ENCODE measurements at places on chromosomes 7 and 10.

GRCh38 chr10:128779416-128779815 lies 653.2 kb upstream of the MKI67 start:
- DNase-seq, result no peak

- DNase-seq, result no peak
Measured at GRCh38 chr7:101624246-101625001, 4.7 kb downstream of the MYL10 start.

- DNase-seq, result no peak
Measured at GRCh38 chr10:85926136-85926535, 440.5 kb downstream of the GRID1 start.

- DNase-seq, result no peak
Measured at GRCh38 chr10:12539350-12540164, 190.2 kb downstream of the CAMK1D start.

DNA sequence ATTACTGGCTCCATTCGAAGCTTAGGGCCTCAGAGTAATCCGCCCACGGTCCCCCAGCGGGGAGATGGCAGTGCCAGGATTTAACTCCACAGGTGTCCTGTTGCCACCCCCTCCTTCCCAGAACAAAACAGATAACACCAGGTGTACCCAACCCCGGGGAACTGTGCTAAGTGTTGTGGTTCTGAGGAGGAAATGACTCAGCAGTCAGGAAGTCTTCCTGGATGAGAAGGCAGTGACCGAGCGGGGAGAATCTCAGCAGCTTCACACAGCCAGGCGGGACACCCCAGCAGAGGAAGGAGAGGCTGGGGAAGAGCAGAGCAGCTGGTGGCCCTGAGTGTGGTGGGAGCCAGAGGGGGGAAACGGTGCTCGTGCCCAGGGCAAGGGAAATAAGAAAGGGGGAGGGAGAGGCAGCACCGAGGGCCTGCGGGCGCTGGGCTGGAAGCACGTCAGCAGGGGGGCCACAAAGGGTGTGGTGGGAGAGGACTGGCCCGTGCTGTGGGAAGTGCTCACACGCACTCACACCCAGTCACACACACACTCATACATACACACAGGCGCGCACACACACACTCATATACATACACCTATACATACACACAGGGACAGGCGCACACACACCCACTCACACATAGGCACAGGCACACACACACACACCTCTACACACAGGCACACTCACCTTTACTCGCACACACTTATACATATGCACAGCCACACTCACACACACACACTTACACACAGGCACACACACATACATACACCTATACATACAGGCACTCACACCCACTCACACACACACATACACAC lies 59.8 kb upstream of the CHST15 start:
- peak; percentile 62 for DNase-seq

GRCh38 chr10:16756561-16757221 lies 60.5 kb downstream of the RSU1 start:
- DNase-seq, result peak; percentile 34

- no peak for DNase-seq
Measured at GRCh38 chr7:149775176-149775556, 1.8 kb upstream of the ZNF467 start.

DNA sequence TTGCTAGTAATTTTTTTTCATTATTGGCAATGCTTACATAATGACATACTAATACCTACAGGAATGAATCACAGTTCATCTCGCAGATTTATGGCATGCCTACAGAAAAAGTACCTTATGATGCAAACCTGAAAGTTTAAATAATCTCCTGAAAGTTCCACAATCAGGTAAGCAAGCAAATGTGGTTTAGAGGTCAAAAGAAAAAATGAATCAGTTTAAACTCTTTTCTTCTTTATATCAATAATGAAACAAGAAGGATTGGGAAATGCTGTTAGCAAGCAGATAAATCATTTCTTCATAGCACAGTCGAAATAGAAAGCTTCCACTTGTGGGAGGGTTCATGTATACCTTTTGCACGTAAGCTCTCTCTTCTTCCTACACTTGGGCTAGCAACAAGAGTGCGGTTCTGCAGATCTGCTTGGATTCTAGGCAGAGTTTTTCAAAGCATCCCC lies 53.7 kb upstream of the MTPN start:
- no peak for DNase-seq

DNA sequence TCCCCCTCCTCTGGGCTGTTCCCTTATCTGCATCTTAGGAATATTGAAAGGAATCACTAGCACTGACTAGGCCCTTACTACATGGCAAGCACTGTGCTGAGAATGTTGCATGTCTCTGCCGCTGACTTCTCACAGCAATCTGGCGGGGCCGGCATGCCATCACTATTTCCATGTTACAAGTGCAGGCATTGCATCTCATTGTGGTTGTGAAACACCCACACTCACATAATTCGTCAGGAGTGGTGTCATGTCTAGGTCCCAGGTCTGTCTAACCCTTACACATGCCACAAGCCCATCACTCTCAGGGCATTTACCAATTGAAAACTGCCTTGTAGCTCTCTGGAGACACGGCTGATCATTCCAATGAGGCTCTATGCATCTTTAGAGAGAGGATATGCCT lies 8.5 kb upstream of the IL2RA start:
- no peak for DNase-seq

DNA sequence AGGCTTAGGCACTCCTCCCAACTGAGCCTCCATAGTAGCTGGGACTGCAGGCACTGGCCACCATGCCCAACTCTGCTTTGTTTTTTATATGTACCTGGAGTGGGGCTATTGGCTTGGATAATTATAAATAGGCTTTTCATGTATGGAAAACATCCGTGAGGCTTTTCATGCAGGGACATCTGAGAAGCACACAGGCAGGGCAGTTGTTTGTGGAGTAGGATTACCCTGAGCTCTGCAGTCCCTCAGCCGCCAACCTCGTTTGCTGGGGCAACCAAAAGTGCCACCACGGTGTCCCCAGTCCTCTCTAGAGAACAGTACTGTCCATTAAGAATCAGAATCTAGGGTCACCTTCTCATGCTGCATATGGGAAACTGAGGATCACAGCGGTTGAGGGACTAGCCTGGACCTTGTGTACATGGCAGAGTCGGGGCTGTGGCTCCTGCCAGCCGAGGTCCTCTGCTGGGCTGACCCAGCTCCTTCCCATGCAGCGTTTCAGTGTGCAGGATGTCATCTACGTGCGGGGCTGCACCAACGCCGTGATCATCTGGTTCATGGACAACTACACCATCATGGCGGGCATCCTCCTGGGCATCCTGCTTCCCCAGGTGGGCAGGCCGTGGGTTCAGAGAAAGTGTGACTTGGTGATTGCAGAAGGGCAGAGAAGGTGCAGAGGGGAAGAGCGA lies 54.5 kb downstream of the TSPAN15 start:
- DNase-seq, result no peak

GRCh38 chr7:6654842-6655610 lies 17.9 kb downstream of the ZNF316 start:
- no peak for DNase-seq

DNA sequence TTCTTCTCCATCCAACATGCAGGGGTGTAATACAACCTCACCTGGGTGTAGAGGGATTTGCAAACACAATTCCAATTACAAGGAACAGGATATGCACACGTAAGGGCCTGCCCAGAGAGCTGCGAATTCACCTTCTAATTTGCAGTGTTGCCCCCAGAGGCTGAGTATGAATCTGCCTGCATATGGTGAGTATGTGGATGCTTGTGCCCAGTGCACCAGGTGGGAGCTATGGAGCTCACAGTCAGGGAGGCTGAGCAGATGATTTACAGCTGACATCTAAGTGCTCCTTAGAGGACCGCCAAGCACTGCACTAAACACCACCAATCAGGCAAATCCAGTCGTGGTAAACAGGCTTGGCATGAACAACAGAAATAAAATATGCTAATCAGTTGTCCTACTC lies 132.0 kb downstream of the RELN start:
- DNase-seq, result no peak

DNA sequence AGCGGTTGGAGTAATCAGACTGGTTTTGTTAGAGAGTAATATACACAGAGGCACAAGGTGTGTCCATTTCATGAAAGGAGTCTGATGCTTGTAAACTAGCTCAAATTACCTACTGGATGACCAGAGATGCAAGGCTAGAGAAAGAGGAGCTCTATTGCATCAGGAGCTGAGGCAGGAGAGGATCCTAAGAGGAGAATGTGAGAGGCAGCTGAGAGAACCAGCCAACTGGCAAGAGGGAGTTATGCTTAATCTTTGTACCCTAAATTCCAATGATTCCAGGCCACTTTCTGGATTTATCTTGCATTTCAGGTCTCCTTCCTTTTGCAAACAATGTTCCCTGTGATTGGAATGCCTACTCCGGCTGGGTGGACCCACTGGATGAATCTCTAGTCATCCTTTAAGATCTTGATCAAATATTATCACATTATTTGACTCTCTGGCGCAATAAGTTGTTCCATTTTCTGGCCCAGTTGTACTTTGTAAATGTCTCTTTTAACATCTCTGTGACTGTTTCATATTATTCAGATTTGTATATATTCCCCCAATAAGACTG lies 57.5 kb upstream of the PTPN12 start:
- DNase-seq, result no peak

GRCh38 chr10:30645340-30645827 lies 15.8 kb upstream of the LYZL2 start:
- DNase-seq, result no peak

DNA sequence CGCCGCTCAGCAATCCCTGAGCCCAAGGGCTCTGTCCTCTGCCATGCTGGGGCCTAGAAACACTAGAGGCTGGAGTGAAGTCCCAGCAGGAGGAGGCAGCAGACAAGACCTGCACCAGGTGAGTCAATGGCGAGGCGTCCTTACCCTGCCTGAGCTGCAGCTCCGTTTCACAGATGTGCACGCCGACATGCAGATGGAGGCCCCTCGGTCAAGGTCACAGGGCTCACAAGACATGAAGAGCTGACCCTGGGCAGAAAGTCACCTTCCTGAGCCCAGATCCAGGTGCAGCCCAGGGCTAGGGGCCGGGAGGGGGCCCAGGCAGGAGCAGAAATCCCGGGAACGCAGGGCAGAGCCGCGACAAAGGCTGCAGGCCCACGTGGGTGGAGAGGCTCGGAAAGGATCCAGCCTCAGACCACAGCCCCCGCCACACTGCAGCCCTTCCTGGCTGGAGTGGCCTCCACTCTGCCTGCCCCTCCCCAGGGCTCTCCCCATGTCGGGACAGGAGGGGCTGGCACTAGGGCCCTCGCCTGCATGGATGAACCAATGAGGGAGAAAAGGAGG lies 23.8 kb downstream of the PDGFA start:
- DNase-seq, result no peak

DNA sequence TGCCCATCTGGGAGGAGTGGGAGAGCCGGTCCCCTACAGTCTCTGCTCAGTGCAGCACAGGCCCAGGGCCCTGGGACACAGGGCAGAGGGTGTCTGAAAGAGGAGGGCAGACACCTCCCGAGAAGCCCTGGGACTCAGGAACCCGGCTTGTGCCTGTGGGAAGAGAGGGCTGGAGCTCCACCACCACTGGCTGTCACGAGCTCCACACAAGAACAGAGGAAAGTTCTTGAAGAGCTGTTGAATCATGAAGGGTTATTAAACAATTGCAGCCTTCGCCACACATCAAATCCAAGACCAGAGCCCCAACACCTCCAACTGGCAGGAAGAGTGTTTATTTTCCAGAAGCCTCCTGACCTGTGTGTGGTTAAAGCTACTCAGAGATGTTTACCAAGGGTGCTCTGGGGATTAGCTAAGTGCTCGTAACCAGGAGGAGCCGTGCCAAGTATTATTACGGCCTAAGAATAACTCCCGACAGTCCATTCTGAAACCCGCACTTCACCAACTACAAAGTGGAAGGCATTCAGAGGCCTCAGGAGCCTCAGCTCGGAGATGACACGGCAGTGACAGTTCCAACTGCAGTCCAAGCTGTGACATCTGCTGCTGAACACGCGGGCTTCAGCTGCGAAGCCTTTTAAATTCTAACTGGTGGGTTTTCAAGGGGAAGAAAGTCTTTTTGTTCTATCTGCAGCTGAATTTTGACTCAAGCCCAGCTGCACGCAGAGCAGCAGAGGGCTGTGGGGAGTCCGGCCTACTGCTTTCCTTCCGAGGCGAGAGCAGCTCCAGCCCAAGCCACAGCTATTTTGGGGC lies 75.1 kb downstream of the MAD1L1 start:
- DNase-seq, result peak; percentile 78

- no peak for DNase-seq
Measured at GRCh38 chr10:63653747-63654146, 132.5 kb downstream of the REEP3 start.

DNA sequence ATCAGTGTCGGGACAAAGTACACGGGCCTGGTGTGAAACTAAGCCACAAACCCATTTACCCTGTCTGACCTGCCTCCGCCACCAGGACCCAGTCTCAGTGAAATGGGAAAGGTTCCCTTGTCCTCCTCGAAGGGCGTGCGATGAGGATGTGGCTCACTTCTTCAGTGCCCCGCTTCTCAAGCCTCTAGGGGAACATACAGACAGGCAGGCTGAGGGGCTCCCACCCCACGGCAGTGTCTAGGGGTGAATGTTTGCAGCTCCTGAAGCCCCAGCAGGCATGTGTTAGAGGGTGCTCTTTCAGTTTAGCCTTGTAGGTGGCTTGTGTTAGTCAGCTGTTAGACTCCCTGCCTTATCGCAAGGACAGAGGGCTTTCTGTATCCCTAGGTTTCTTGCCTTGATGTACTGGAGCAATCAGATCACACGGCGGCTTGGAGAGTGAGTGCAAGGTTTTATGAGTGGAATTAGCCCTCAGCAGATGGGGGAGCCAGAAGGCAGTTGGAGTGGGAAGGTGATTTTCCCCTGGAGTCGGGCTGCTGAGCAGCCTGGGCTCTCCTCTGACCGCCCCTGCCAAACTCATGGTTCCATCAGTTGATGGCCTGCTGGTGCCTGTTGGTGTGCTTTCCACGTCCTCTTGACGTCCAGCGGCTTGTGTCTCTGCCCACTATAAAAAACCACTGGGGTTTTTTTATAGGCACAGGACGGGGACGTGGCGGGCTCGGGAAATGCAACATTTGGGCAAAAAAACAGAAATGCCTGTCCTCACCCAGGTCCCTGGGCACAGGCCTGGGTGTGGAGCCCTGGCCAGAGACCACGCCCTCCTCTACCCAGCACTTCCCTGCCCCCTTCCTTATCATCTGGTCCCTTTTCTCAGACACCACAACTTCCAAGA lies 759 bp downstream of the NUDT1 start:
- no peak for DNase-seq

Measured in GM04503 (cell line).